CD4-positive, alpha-beta T cell treated with Interleukin-12 subunit alpha and Interleukin-12 subunit beta, for 1 hour (primary cell): ENCODE measurements at places on chromosomes 6 and 20.

DNA sequence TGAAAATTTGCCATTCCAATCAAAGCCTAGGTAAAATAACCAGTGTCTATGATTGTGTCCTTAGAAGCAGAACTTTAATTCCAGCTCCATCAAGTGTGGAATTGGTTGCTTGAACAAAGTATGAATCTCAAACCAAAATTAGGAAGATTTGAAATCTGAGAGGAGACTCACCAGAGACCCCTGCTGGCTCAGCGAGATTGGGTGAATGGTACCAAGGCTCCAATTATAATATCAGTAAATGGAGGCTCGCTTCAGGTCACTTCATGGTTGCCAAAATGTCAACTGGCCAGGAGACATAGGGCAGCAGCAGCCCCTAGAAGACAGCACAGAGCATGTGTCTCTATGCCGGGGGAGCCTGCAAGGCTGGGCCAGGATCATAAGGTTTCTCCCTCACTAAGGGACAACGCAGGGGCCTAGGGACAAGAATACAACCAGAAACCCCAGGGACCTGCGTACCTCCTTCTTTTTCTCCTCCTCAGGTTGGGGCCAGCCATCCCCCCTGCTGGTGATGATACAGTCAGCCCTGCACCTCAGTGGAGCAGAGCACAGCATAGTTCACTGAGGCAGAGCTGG, 14.0 kb downstream of the RBL1 start:
- peak; percentile 53 for DNase-seq

DNA sequence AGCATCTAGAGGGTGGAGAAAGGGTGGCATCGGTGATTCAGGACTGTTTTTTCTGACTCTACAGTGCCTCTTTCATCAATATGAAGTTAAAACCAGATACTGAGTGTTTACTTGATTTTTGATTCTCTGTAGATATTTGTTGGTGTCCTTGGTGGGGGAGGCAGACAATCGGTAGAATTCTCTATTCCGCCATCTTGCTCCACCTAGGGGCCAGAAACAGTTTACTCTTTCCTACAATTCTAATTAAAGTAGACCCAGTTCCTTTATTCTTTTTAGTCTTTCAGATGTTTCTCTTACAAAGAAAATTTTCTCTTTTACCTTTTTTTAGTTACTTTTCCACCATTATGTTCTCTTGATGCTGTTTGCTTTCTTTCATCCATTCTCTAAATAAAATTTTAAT, 162.1 kb upstream of the RAB32 start:
- DNase-seq: no peak

- no peak for DNase-seq
Observed at GRCh38 chr6:9978480-9978879, 436.4 kb downstream of the TFAP2A start.

GRCh38 chr20:34443546-34443945, 72.7 kb upstream of the DYNLRB1 start:
- no peak for DNase-seq

DNA sequence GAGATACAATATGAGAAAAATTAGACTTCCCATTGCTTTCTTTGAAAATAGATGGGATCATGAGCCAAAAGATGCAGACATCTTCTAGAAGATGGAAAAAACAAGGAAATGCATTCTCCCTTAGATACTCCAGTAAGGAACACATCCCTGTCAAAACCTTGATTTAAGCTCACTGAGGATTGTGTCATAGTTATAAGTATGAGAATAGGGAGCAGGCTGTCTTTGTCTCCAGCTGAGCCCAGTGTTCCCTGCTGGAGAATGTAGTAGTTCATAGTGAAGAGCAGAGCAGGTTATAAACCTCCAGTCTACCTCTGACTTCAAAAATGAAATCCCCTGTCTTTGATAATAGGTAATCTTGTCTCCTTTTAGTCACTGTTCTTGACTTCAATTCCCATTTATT, 589.9 kb downstream of the PHF3 start:
- no peak for DNase-seq

GRCh38 chr20:38293491-38294065, 10.4 kb upstream of the BPI start:
- no peak for DNase-seq

- DNase-seq: peak; percentile 59
Observed at GRCh38 chr6:157893238-157893637, 70.2 kb downstream of the SNX9 start.

GRCh38 chr6:30839671-30840070, 44.6 kb upstream of the DDR1 start:
- DNase-seq: no peak

- DNase-seq: no peak
Observed at GRCh38 chr6:153673225-153673624, 365.8 kb upstream of the OPRM1 start.

DNA sequence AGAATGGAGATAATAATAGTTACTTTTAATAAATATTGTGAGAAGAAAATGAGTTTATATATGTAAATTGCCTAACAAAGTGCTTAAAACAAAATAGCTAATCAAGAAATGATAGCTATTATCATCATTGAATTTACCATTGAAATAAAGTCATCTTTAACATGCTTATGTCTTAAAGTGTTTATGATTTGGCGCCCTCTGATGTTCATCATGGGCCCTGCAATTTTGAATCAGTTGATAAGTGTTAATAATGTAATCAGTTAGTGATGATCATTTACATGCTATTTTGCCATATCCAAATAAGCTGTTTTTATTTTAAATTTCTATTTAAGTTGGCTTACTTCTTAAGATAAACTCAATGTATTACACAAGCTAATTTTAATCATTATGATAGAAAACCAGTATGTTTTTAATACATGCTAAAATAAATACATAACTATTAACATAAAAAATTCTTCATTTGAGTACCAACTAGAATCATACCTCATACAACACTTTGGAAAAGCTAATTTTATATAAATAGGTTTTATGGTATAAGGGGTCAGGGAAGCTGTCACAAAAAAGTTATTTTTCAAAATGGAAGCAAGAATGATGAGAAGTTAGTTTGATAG, 39.2 kb upstream of the TPD52L1 start:
- peak; percentile 43 for DNase-seq

GRCh38 chr20:25310268-25310920, 62.5 kb downstream of the PYGB start:
- DNase-seq: peak; percentile 40

DNA sequence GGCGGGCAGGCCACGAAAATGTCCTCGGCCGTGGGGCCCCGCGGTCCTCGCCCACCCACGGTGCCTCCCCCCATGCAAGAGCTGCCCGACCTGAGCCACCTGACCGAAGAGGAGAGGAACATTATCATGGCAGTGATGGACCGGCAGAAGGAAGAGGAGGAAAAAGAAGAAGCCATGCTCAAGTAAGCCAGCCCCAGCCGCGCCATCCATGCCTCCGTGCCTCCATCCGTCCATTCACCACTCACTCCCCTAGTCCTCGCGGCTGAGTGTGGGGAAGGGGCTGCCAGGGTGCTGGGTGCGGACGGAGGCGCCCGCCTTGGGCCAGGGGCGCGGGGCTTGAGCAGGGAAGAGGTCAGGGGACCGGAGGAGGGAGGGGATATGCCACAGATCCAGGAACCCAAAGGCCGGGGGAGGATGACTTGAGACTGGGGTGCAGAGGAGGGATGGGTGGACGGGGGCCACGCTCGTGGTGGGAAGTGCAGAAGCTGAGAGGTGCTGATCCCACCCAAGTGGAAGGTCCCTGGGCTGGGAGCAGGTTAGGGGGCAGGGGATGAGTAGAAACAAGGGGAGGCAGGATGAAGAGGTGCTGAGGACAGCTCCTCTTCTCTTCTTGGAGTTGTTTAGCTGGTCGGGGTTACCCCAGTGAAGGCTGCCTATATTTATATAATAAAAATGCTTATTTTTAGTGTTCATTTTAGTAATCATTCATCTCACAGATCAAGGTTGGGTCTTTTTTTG, 825 bp downstream of the RIMS1 start:
- no peak for DNase-seq

- peak; percentile 23 for DNase-seq
Observed at GRCh38 chr20:35561268-35561667, 19.4 kb downstream of the ERGIC3 start.

DNA sequence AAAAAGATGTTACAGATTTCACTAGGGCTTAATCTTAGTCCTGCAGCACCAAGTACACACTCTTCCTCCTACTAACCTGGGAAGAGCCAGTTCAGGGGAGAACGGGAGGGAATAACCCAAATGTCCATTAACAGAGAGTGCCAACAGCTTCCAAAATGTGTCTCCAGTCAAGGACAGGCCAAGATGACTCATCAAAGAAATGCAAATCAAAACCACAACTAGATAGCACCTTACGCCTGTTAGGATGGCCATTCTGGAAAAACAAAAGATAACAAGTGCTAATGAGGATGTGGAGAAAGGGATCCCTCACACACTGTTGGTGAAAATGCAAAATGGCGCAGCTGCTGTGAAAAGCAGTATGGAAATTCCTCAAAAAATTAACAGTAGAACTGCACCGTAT, 3.8 kb upstream of the MAS1L start:
- DNase-seq: no peak
